Tongue (tissue), 3 donors: ENCODE measurements at places on chromosomes 13 and 19. TPM values are rescaled to one million over a fixed set of nuclear protein-coding genes. Genes with fewer than 3 reads are reported as not detected.

Gene PNMA8A
- total RNA-seq = 47.1 TPM

Gene SLC25A41
- total RNA-seq = 0.41 TPM

Gene DKKL1
- total RNA-seq = not detected

Gene ZNF415
- 10.3 TPM for total RNA-seq

Gene ZNRF4
- total RNA-seq = not detected

Gene ATXN8OS
- total RNA-seq = not detected

Gene LGALS14
- total RNA-seq = not detected

Gene ZNF100
- total RNA-seq = 10.5 TPM

Gene CYSLTR2
- 0.31 TPM for total RNA-seq

Gene ZNF571
- total RNA-seq = 7.9 TPM
